ENCODE measurements at places on chromosomes 2 and 18.
A peak's percentile ranks its signal among the peaks of the same experiment; 100 is the strongest.

GRCh38 chr2:183009249-183009899 is 28.9 kb downstream of the NCKAP1 start:
- DNase-seq, result no peak

DNA sequence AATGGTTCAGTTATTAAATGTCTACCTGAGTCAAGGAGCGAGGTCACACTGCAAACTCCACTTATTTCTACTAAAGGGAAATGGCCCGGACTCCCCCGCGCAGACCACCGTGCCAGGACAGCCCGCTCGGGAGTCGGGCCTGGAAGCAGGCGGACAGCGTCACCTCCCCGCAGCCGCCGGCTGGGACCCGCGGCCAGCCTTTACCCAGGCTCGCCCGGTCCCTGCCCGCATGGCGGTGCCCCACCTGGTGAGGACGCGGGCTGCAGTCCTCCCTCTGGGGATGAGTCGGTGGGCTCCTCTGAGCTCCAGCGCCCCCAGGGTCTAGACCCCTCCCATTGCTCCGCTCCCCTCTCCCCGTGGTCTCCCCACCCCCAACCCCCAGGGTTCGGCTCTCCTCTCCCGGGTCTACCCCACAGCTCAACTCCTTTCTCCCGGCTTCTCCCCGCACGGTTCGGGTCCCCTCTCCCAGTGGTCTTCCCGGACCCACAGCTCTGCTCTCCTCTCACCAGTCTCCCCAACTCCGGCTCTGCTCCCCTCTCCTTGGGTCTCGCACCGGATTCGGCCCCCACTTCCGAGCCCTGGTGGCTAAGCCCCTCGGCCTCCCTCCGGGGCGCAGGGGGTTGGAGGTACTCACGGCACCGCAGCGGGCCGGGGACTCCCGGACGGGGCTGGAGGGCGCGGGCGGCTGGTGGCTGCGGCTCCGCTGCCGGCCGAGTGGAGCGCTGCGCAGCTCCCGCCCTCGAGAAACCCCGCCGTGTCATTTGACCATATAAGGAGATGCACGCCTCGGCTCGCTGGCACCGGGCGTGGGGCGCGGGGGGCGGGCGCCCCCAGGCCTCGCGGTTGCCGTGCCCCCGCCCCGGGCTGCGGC is at the start of gene FHL2:
TSS of gene FHL2 (minus strand) at position 716 of the 871 bp plus-strand sequence. CDS start 12,535 bp downstream, outside the sequence.
- DNase-seq, result peak; percentile 58

DNA sequence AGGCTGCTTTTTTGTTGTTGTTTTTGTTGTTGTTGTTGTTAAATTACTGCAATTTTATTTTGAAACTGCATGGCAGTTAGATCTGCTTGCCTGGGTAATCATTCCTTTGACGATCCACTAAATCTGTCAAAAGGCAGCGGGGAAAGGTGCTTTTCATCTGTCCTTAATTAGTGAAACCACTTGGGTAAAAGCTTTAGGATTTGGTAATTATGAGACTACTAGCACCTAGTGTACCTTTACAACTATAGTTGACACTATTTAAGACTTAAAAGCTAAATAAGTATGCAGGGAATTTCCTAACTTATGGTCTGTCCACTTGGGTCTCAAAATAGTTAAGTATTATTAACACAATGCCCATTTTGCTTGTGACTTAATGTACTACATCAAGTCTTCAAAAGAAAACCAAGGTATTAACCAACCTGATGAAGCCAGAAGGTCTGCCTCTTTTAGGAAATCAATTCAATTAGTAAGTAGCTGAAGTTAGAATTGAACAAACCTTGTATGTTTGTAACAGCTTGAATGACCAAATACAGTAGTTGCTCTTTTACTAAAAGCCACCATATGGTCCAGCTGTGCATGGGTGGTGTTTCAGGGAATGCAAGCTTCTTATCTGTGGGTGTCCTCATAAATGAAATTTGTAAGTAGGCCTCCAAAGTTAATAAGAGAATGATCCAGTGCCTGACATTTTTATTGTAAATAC is 44.8 kb downstream of the NAB1 start:
- no peak for DNase-seq

GRCh38 chr2:32652555-32653209 is 24.8 kb downstream of the TTC27 start:
- no peak for DNase-seq

- no peak for DNase-seq
Measured at GRCh38 chr2:16218625-16219024, 278.3 kb downstream of the MYCN start.

DNA sequence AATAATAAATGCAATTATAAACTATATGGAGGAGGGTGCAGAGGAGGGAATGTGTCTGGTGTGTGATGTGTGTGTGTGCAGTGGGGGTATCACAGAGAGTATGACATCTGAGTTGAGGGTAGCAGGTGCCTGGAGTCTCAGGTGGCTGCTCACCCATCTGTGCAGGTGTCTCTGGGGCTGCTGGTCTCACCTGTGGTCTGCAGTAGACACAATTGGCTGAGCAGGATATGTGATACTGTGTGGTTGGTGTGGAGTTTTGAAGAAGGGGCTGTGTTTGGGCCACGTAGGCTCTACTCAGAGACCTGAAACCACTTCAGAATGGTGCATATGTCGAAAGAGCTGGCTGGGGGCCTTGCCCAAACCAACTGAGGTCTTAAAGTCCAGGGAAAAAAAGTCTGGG is 17.0 kb downstream of the FABP1 start:
- no peak for DNase-seq

DNA sequence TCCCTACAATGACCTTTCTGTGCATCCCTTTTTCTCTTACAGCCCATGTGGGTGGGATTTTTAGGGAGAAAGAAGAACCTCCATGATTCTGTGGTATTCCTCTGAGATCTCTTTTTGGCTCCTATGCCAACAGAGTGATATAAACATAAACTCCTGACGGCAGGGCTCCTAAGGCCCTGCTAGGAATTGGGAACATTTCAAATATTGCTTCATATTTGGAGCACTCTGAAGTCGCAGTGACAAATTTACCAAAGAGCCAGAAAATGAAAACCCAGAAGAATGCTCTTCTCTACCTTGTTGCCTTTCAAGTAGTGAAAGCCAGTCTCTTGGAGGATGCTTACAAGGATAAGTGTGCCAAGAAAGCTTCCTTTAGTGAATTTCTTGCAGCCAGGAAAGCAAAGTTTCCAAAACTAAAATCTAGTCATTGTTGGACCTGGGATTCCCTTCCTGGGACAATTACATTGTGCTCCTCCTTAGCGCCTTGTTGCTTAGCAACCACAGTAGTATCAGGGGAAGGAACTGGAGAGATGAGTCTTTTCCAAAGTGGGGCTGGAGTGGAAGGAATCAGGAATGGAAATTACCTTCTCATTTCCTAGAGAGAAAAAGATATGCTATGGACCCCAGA is 7.3 kb upstream of the SETBP1 start:
- no peak for DNase-seq

DNA sequence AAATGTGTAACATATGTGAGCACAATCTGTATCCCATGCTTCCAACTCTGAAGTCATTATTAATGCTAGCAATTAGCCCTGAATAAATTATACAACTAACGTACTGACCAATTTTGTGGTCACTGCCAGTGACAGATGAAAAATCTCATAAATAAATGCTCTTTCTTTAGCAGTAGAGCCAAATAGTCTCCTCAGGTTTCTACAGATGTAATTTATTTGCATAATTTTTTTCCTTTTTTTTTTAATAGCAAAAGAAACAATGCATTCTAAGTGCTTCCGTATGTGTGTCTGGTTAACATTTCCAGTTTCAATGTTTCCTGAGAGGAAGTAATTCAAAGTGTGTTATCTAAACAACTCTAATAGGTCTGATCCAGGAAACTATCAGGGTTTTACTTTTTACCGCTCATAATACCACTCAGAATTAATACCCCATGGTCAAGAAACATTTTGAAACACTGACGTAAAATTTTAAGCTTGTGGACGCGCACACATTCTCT is 108.4 kb downstream of the MEP1B start:
- DNase-seq, result no peak

All from activated T-cell treated with anti-CD3 and anti-CD28 coated beads for 4 hours (primary cell).